ENCODE measurements at places on chromosomes 5 and 9. TPM values are rescaled to one million over a fixed set of nuclear protein-coding genes. Genes with fewer than 3 reads are reported as not detected.

GRCh38 chr9:20256284-20256948, 365.9 kb downstream of the MLLT3 start:
- no peak for DNase-seq

DNA sequence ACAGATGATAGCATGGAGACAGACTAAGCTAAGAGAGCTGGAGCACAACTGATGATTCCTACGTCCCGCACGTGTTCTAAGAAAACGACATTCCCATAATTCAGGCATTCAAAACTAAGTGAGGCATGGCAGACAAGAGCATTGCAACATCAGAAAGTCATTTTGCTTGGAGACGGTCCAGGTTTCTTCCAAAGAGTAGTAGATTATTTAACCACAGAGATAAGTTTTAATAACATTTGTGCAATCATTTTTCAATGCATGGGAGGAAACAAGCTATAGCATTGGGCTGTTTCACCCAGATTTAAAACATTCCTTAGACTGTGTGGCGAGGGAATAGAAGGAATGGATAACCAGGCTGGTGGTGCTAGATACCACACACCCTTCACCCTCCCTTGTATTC, 117.2 kb downstream of the APBA1 start:
- DNase-seq = no peak

GRCh38 chr5:80055491-80056170, 20.5 kb downstream of the THBS4 start:
- no peak for DNase-seq

DNA sequence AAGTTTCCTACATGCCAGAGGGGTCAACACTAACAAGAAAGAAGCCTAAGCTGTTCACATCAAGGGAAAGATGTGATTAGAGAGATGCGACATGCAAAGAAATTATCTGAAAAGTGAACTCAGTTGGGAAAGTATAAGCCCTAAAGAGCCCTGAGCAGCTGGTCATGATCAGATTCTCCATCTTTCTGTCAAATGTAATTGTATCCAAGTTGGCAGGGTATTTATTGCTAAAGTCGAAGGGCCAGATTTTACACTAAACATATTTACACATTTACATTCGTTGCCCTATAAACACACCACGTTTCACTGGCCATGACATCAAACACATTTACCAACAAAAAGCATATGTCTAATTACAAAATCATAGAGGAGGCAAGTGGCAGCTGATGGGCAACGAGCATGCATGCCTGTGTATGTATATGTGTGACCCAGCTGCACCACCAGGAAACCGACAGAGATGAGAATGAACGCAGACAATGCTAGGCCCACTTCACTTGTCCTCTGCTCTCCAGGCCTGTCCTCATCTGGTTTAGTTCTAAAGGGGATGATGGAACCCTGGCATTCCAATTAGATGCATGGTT, 6.3 kb downstream of the FOXD1 start:
- DNase-seq = no peak

GRCh38 chr9:134234001-134234660, 69.8 kb upstream of the RNU6ATAC start:
- DNase-seq = no peak

GRCh38 chr9:75633451-75634057, 256.9 kb upstream of the PCSK5 start:
- DNase-seq = no peak

- DNase-seq = no peak
Measured at GRCh38 chr5:96316487-96316886, 116.6 kb downstream of the PCSK1 start.

DNA sequence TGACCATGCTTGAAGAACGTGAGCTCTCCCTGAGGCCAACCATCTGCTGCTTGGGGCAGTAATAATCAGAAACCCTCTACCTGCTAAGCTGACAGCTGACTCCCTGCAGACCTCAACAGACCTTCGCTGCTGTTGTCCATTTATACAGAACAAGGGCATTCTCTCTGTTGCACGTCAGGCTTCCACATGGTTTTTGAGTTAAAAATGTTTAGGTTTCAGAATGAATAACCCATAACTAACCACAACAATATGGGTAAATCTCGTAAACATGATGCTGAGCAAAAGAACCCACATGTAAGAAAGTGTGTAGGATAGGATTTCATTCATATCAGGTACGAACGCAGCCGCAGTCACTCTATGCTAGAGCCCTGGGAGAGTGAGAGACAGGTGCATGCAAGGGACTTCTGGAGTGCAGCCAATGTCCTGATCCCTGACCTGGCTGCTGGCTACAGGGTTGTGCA, 348.5 kb downstream of the MED10 start:
- no peak for DNase-seq

DNA sequence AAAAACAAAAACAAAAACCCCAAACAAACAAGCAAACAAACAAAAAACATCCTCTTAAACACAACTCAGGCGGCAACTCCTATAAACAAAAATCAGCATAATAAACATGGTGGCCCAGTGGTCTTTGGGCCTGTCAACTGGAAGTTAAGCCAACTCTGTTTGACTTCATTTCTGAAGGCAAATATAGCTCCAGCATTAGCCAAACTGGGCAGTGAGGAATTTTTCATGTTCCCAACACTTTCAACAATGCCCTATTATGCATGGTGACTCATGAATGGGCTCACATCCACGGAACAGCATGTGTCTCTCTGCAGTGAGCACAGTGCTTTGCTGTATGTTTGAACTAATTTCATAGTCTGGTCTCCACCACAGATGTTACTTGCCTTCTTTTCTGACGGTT, 143.9 kb upstream of the STC2 start:
- peak; percentile 76 for DNase-seq

RFESD gene
- 4.1 TPM for total RNA-seq

ABLIM3 gene
- total RNA-seq = 14.3 TPM

KIF24 gene
- 5.8 TPM for total RNA-seq

NFIB gene
- 6.6 TPM for total RNA-seq

Data from HCT116 (cell line).